ENCODE measurements at places on chromosomes 16 and 17.
A peak's percentile ranks its signal among the peaks of the same experiment; 100 is the strongest.

GRCh38 chr17:7611635-7612293 is 2.9 kb downstream of the FXR2 start:
- no peak for DNase-seq

DNA sequence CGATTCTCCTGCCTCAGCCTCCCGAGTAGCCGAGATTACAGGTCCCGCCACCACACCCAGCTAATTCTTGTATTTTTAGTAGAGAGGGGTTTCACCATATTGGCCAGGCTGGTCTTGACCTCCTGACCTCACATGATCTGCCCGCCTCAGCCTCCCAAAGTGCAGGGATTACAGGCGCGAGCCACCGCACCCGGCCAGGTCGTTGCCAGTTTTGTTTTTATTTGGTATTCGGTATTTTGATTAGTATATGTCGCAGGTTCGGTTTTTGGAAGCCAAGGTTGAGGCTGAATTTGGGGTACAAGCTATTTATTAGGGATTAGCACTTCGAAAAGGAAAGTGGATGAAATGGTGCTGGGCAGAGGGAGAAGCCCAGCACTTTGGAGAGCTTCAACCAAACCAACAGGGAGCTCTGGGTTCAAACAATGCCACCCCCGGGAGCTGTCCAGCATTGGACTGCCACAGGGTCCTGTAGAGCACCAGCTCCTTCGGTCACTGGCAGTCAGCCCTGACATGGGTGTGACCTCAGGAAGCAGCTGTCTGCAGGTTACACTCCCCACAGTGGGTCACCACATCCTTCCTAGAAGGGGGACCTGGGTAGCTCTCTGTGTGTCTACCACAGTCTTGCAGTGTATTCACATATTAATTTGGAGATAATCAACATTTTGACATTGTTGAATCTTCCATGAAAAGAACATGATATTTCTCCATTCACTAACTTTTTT is 1.5 kb upstream of the CLEC10A start:
- no peak for DNase-seq

- DNase-seq: no peak
These were observed 314.5 kb downstream of the SEC14L1 start for GRCh38 chr17:77455111-77455890.

- no peak for DNase-seq
These were observed 16.5 kb upstream of the EEF2K start for GRCh38 chr16:22189473-22190080.

- DNase-seq: no peak
These were observed 14.6 kb upstream of the DHX8 start for GRCh38 chr17:43469145-43469544.

DNA sequence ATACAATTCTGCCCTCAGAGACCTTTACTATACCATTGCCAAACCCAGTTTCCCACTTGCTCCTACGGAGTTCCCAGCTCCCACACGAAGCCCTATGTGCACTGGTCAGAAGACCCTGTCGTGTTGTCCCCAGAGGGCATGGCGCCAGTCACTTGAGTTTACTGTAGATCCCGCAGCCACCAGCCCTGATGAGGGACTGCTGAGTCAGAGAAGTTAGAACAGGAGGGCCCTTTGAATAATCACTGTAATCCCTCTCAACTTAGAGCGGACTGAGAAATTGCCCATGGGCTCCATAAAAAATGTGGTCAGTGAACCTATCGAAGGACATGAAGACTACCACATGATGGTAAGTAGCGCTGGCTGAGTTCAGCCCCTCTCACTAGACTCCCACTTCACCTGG is 9.2 kb downstream of the UBFD1 start:
- DNase-seq: no peak

DNA sequence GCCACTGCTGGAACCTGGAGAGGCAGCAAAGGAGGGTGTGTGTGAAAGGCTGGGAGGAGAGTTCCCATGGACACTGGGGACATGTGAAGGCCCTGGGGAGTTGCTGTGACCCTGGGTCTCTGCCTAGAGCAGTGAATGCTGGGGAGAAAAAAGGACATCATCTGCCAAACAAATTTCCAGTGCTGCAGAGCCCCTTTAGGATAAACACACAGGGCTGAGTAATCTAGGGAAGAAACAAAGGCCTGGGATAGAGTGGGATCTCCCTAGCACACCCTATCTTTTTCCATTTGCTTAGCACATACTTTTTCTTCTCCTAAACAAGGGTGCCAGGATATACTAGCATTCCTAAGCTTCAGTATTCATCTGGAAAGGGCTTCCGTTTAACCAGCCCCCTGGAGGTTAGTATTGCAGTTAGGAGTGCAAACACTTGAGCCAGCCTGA is 3.3 kb upstream of the HIGD1B start:
- DNase-seq: no peak

- no peak for DNase-seq
These were observed 191.8 kb downstream of the MAP2K6 start for GRCh38 chr17:69606142-69606800.

- DNase-seq: no peak
These were observed 26.2 kb downstream of the ADAMTS18 start for GRCh38 chr16:77408607-77409006.

DNA sequence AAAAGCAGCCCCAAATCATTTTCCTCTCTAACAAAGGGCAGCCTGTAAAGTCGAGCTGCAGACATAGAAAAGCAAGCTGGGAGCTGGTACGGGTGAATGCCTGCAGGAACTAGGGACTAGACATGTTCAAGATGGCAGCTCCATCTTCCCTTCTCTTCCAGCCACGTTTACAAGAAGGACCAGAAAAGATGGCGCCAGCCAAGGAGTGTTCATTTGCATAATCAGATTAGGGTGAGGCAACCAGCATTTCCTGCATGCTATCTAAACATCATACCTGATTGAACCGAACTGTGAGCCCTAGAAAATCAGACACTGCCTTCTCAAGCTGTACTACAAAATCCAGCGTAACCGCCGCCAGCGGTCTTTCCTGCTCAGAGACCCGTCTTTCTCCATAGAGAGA is 896.8 kb downstream of the CDH11 start:
- no peak for DNase-seq

DNA sequence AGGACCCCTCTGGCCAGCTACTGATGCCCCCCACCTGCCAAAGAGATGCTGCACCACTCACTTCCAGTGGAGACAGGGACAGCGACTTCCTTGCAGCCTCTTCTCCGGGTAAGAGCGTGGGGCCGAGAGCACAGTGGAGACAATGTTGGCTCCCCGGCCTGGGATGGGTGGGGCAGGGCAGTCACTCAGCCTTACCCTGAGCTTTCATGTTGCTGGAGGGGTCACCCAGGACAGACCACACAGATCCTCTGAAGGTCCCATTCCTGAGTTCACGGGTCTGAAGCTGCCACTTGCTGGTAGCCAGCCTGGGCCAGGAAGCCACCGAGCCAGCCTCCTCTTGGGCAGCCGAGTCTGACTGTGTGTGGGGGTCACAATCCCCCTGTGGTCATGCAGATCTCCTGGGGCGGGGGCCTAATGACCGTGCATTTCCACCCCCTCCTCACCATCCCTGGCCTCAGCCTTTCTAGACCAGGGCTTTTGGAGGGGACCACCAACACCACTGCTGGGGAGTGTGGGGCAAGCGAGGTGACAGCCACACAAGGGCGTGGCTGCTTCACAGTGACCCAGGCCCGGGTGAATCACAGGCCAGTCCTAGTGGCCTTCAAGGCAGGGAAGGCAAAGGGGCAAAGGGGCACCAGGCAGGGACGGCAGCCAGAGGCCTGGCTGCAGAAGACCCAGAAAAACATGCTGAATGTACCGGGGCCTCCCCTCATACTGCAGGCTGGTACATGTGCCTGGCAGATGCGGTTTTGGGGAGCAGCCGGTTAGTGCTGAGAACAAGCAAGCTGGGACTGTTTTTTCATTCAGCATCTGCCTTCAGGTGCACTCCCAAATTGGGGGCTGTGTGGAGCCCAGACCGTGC is 10.4 kb downstream of the TAF1C start:
- no peak for DNase-seq

GRCh38 chr17:58532555-58532951 is 18.1 kb upstream of the MTMR4 start:
- DNase-seq: no peak

DNA sequence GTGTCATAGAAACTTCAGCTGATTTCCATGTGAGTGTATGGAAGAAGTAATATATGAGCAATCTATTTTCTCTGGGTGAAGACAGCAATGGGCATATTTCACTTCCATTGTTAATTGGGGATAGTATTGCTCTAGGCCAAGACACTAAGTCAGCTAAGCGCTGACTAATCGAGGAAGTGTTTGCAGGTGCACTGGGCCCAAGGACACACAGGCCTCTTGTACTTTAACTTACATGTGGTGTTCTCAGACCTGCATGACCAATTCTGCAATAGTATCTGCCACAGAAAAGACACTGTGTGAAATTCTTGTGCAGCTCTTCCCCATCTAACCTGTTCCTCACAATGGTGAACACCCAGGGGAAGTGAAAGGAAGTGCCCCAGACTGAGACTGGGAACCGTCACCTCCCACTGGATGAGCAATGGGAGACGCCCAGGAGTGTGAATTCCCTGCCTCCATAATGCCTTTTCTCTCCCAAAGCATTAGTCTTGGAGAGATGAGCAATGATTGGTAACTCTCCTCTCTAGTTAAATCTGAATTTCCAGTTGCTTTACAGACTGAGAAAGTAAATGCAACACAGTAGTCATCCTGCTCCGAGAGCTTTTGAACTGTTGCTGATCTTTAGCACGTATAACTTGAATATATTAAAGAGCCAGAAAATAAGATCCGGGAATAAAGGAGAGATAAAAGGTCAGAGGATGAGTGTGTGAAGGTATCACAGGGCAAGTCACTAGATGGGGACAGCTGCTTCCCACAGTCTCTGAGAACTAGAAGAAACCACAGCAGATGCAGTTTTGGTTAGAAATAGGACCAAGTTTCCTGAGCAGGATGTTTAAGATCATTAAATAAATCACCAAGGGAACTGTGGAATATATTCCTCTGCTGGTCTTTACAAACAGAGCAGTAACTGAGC is 82.6 kb downstream of the CDK5R1 start:
- no peak for DNase-seq

- no peak for DNase-seq
These were observed 797 bp downstream of the PRCD start for GRCh38 chr17:76540381-76541300.

GRCh38 chr17:62882284-62882683 is 74.2 kb upstream of the MARCHF10 start:
- no peak for DNase-seq

DNA sequence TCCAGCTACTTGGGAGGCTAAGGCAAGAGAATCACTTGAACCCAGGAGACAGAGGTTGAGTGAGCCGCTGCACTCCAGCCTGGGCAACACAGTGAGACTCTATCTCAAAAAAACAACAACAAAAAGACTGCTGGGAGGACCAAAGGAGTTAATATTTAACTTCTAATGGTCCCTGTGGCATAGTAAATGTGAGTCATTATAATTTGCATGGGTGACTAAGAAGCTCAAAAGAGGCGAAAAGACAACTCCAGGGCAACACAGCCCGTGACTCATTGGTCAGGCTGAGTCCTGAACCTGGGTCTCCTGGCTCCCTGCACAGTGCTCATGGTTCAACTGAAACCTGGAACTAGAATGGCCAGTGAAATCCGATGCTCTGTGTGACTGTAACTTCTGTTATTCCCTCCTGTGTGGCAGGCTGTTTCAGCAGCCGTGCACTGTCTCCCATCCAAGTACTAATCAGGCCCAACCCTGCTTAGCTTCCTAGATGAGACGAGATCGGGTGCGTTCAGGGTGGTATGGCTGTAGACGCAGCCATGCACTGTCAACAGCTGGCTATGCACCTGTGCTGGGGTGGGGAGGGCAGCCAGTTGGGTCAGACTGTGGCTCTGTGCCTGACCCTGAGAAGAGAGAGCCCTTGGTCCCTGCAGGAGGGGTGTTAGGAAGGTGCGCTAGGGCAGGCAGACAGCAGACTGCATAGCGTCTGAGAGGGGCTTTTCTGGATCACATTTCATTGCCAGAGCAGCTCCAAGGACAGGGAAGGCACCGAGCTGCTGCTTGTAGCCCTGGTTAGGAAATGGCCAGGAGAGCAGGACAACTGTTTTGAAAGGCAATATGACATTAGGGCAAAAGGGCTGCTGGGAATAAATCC is 14.5 kb upstream of the GPRC5C start:
- no peak for DNase-seq

GRCh38 chr17:81509972-81510784 is 2.4 kb downstream of the ACTG1 start:
- no peak for DNase-seq

DNA sequence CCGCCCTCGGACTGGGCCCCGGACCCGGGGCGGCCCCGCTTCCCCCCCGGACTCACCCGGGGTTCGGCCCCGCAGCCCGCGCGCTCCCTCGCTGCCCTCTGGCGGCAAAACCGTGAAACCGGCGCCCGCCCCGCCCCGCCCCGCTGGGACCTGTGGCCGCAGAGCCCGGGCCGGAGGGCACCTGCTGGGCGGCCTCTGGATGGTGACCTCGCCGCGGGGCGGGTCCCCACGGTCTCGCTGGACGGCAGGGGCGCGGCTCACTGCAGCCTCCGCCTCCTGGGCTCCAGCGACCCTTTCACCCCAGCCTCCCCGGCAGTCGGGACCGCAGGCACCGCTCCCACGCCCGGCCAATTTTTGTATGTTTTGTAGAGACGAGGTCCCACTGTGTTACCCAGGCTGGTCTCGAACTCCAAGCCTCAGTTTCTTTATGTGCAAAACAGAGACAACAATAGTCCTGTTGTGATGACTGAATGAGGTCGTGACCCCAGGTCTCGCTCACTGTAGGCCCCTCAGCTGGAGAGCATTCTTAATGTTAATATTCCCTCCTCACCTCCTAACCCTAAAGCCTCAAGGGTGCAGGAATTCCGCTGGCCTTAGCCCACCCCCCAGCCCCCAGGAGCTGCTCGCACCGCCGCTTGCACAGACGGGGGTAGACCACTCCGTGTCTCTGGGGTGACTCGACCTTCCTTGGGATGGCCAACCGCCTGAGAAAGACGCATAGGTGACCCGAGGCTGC is 33.7 kb upstream of the RPH3AL start:
- DNase-seq: peak; percentile 23

DNA sequence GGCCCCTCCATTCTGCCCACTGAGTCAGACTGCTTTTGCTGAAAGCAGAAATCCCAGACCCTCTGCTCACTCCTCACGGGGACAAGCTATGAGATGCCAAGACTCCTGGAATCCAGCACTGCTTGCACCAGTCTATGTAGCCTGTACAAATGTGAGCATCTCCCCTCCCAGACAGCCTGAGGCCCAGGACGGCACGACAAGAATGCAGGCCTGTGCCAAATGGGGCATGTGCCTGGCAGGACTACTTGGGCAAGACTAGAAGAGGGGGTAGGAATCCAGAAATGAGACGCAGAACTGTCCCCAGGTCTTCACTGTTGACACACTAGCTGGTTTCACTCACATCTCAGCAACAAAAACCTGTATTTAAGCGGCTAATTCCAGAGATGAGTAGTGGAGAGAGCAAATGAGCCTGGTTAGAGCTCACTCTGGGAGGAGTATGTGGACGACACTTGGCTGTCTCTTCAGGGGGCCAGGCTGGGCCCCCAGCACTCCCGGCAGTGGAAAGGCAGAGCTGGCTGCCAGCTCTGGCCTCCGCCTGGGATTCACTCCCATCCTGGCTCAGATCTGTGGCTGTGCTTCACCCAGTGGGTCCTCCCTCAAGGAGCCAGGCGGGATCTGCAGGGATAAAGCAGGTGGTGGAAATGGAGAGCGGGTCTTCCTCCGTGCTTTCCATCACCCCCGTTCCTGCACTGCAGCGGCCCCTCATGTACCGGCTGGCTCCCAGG is 2.9 kb upstream of the MYO1C start:
- no peak for DNase-seq

GRCh38 chr16:14310519-14310991 is 239.4 kb downstream of the MRTFB start:
- DNase-seq: no peak

- no peak for DNase-seq
These were observed 259.1 kb downstream of the C16orf95 start for GRCh38 chr16:87057951-87058560.
